ENCODE measurements at places on chromosomes 4 and X.

- DNase-seq: no peak
Observed at GRCh38 chrX:134633832-134634231, 24.4 kb downstream of the PLAC1 start.

- peak; percentile 14 for DNase-seq
Observed at GRCh38 chr4:76485450-76485849, 50.4 kb downstream of the SHROOM3 start.

- peak; percentile 90 for DNase-seq
Observed at GRCh38 chr4:125313497-125313896, 1.3 kb upstream of the FAT4 start.

GRCh38 chr4:159823743-159824142, 720.9 kb downstream of the RAPGEF2 start:
- DNase-seq: peak; percentile 38

DNA sequence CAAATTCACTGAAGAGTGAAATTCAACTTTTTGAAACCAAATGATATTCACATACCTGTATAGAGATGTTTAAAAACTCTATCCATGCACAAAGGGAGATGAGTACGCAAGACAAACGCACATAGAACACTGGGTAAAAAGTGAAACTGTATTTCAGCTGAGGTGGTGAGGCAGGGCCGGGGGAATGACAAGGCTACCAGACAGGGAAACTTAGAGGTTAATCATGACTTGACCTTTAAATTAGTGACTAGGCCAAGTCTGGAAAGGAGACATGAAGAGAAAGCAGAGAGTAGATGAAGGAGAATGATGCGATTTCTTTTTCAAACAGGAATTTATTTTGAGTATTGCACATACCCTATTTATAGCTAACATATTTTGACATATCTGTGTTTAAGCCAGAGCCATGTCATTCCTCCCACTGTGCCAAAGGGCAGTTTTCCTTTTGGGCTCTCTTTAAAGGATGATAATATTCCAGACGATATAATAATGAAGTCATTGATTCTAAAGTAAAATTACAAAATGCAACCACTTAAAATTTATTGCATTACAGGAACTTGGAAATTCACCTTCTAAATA, 49.4 kb downstream of the ARHGEF6 start:
- no peak for DNase-seq

DNA sequence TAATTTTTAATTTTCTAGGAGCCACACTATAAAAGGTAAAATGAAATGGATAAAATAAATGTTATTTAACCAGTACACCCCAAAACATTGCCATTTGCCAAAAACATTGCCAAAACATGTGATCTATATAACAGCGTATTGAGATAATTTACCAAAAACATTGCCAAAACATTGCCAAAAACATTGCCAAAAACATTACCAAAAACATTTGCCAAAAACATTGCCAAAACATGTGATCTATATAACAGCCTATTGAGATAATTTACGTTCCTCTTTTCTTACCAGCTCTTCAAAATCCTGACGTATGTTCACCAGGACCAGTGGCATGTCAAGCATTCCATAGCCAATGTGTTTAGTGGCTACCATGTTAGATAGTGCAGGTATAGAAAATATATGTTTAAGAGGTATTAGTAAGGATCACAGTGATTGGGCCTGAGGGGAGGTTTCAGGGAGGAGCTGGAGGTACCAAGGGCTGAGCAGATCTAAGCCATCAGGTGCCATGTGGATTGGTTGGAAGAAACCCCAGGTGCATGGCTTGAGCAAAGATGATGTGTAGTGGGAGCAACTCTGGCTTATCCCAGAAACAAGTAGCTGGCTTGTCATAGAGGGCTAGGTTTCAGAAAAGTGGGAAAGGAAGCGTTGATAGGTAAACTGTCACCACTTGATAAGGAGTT, 42.6 kb downstream of the RAPGEF2 start:
- no peak for DNase-seq

DNA sequence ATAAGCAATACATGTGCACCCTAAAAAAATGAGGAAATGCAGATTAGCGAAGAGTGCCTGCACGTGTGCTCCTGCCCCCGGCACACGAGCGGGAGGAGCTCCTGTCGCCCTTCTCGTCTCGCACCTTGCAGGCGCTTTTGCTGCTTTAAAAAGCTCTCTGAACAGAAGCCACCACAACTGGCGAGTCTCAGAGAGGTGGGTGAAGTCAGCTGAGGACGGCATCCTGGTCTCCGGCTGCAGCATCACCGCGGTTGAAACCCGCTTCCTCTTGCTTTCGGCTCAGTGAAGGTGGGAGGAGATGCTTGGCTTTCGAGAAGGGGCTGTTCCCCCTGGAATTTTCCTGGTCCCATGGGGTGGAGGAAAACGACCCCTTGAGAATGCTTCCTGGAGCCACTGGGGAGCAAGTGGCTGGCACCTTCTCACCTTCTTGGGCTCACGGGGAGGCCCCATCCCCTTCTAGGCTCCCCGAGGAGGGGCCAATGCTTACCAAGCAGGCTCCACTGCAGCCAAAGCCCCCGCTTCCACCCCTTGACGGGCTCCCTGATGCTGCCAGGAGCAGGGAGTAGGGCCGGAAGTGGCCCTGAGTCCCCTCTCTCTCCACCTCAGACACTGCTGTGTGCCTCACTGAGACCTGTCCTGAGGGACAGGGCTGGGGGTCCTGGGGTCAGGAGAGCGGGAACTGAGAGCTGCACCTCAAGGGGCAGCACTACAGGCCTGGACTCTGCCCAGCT, 29.2 kb upstream of the MXD4 start:
- no peak for DNase-seq

- no peak for DNase-seq
Observed at GRCh38 chr4:139501117-139501516, 47.2 kb downstream of the RAB33B start.

- DNase-seq: no peak
Observed at GRCh38 chr4:3397128-3397527, 44.6 kb upstream of the HGFAC start.

- no peak for DNase-seq
Observed at GRCh38 chrX:72071213-72071612, 60.5 kb downstream of the RTL5 start.

- DNase-seq: no peak
Observed at GRCh38 chr4:13302876-13303275, 181.3 kb downstream of the RAB28 start.

DNA sequence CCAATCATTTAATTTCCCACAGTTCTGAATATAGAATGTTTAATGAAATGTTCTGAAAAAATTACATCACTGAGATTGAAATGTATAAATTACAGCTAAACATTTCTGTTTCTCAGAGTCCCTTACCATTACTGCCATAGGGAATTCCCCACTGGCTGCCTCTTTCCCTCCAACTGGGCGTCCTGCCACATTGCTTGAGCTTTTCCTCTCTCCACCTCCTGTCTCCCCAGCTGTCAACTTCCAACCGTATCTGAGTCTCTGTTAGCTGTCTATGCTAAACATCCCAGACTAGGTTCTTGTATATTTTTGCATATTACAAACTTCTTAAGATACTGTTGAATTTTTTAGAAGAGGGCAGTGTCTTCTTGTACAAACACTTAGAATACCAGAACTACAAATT, 407.3 kb upstream of the SLIT2 start:
- DNase-seq: peak; percentile 62

DNA sequence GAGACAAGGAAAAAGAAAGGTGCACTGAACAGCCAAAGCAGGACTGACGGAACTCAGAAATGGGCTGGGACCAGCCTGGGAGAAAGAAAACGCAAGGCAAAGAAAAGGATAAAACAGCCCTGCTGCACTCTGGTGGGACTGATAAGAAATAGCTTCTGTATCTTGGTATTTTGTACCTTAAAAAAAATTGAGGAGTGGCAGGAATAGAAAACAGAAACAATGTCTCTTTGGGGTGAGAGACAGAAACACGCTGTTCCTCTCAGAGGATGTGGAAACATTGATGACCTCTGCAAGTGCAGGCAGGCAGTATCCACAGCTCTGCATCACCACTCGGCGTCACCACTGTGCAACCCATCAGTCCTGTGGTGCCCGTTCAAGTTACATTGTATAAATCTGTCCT, 152.5 kb upstream of the SPRY1 start:
- peak; percentile 73 for DNase-seq

DNA sequence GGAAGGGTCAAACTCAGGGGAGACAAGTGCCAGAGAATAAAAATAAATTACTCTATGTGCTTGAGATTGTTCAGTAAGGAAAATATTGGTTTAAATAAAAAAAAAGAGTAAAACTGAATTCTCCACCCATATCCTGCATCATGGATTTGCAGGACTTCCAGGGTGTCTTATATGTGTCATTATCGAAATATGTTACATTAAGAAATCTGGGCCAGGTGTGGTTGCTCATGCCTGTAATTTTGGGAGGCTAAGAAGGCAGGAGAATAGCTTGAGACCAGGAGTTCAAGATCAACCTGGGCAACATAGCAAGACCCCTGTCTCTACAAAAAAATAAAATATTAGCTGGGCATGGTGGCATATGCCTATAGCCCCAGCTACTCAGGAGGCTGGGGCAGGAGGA, 104.9 kb downstream of the PPP3CA start:
- no peak for DNase-seq
